ENCODE measurements at places on chromosomes 6 and 20. TPM values are rescaled to one million over a fixed set of nuclear protein-coding genes. Genes with fewer than 3 reads are reported as not detected.

DNA sequence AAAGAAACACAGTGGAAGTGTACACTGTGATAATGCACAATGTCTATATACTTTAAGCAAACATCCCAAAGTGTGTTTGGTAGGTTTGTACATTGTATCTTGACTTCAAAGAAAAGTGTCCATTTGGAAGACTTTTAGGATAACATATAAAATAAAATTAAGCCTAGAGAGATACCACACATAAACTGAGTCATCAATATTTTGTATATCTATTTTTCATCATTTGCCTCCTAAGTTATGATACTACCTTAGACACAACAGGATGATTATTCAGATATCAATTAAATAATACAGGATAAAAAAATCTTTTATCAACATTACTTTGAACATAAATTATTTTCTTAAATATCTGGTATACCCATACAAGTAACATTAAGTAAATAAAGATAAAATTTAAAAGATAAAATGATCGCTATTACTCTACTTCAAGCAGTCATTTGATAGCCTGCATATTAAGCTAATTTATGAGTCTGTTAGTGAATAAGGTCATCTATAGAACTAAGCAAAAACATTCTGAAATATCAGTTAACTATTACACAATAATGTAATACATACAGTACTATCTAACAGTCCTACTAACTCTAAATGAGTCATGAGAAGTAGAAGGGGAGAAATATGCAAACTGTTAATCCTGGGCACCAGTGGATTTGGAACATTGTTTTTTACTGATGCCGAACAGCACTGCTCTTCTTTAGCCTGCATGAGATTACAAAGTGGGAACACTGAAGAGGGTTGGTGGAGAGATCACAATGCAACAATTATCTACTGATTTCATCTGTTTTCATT lies 158.4 kb upstream of the SIM1 start:
- DNase-seq, result no peak

DNA sequence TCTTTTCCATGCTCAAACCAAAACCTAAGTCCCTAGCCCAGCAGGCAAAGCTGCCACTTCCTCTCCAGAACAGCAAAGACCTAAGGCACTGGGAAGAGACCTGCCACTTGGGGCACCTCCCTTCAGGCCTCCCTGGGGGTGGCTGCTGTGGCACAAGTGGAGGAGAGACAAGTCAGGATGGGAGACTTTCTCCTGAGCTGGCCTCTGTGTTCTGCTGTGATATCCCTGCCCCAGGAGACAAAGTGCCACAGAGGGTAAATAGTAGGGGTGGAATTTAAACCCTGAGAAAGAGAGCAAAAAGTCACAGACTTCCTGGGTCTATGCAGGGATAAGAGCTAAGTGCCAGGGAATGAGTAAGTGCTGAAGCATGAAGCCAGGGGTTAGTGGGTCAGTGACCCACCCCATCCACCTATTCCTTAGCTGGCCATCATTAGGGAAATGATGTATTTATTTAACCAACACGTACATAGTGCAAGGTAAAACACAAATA lies 84.2 kb downstream of the MRPL14 start:
- no peak for DNase-seq

The SPATA25 gene
- 6.4 TPM for total RNA-seq

The LIN28B gene
- 0.21 TPM for total RNA-seq

Measured in tongue (tissue), 3 donors.